ENCODE measurements at places on chromosomes 7 and 10.

DNA sequence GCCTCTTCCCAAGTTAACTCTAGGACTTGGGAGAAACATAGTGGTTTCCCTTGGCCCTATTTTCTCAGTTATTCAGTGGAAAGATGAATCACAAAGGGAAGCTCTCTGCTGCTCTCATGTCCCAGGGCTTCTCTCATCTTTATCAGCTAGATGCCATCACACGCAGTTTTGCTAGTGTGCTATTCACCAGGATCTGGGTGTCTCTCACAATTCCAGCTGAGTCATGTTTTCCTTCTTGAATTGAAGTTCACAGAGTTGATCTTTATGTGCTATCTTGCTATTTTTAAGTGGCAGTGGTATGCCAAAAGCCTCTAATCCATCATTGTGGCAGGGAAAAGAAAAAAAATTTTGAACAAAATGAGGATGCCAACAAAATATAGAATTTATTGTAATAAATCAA, 101.3 kb downstream of the TWIST1 start:
- no peak for DNase-seq

DNA sequence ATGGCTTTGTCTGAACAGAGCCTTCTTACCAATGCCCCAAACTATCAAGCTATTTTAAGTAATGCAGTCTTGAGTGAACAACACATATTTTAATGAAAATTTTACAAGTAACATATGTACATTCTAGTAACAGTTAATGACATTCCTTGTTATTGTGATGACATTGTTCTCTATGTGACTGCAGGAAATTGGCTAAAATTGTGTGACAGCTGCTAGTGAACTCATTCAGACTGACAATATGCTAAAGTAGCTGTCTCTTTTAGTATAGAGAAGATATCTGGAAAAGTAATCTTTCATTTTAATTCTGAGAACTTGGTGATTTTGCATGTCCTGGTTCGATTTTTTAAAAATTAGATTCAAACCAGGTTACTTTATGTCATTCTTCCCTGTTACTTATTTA, 259.8 kb upstream of the MAGI2 start:
- no peak for DNase-seq

GRCh38 chr7:27994639-27995038, 186.0 kb downstream of the JAZF1 start:
- no peak for DNase-seq

DNA sequence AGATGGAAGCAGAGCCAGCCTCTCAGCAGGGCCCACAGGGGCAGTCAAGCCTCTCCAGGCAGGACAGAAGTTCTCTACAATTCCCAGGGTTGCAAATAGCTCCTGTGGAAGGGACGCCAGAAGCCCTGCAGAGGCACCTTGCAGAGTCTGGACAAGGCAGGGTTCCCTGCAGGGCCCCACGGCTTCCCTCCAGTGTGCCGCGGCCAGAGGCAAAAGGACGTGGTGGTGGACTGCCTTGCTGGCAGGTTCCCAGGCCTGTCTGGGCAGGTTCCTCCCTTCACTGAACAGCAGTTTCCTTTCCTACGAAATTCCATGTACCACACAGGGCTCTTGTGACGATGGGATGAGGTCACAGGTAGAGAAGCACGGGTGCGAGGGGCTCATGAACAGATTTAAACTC, 25.1 kb downstream of the UPP1 start:
- no peak for DNase-seq

- DNase-seq, result no peak
Measured at GRCh38 chr10:46016811-46017210, 13.6 kb downstream of the NCOA4 start.

DNA sequence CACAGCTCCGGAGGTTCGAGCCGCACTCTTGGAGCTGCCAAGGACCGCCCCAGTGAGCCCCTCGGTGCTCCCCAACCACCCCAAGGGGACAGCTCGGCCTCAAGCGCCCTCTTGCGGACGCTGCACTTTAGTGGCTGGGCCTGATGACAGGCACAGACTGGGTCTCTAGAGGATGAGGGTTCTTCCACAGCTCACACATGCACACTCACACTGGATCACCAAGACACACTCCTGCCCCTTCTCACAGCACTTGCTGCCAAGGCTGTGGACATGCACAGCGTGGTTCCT, 2.1 kb downstream of the RET start:
- no peak for DNase-seq

GRCh38 chr7:30411897-30412296, 66.7 kb downstream of the NOD1 start:
- no peak for DNase-seq

GRCh38 chr10:22554461-22555182, 159.8 kb downstream of the PIP4K2A start:
- peak; percentile 28 for DNase-seq

- no peak for DNase-seq
Measured at GRCh38 chr7:100120733-100121036, 1.3 kb downstream of the CNPY4 start.

DNA sequence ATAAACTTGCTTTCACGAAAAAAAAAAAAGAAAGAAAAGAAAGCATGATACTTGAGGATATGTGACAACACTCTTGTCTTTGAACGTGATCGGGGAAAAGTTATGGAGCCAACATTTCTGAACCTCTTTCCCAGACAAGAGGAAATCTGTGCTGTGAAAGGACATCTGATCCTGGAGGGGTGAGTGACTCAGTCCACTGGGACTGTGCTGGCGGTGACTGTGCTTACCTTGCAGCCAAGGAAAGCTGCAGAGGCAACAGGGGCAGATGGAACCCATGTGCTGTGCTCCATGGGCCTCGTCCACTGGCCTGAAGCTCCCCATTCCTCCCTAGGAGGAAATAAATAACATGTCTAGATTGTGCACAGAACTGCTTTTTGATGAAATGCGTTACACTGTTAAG, 116.5 kb upstream of the RAB11FIP2 start:
- no peak for DNase-seq

DNA sequence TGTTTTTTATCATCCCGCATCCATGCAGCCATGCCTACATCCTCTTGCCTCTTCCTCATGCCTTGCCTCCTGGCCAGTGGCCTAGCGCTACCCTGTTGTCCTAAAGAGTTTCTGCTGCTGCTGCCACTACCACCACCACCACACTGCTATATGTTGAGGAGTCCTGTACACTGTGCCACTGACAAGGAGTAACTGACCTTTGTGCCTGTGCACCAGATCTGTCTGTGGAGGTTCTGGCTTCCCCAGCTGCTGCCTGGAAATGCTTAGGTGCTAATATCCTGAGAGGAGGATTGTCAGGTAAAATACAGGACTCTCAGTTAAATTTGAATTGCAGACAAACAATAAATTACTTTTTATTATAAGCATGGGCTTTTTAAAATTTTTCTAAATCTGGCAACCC, 7.0 kb upstream of the CFAP69 start:
- no peak for DNase-seq

DNA sequence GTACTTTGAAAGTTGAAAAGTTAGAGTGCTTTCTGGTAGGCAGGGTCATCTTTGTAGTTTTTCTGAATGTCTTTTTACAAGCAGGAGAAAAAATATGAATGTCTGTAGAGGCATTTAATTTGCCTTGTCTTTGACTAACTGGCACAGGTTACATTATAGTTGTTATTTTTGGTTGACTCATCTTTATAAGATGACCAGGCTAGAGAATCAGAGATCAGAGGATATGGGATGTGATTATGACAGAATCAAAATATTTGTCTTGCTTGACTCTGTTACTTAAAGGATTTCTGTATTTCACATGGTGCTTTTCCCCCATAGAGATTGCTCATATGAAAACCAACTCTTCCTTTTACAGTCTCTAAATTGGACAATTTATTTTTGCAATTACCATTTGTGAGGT, 2.4 kb downstream of the ZMYND11 start:
- DNase-seq, result no peak

GRCh38 chr10:43595739-43596298, 10.4 kb upstream of the ZNF485 start:
- DNase-seq, result no peak

All from C1 segment of cervical spinal cord (tissue), 14 donors.